Activated naive CD4-positive, alpha-beta T cell treated with anti-CD3 and anti-CD28 coated beads for 36 hours (primary cell): ENCODE measurements at places on chromosomes 2 and 18. TPM values are rescaled to one million over a fixed set of nuclear protein-coding genes. Genes with fewer than 3 reads are reported as not detected.

GRCh38 chr2:16622399-16622968, 43.1 kb downstream of the CYRIA start:
- DNase-seq: no peak

The ILKAP gene
- total RNA-seq: 46.7 TPM

DNA sequence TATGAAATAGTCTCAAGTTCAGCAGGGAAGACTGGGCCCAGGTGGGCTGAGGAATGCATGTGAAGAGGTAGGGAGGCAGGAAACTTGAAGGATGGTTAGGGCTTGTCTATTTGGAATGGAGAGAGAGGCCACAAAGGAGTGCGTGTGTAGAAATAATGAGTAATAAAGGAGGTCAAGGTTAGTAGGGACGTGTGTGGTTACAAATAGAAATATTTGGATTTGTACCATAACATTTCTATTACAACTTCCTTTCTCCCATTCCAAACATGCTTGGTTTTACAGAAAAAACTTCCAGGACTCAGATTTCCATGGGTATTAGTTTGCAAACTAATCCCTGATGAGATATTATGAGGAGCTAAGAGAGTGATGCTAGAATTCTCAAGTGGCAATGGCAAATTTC, 280.6 kb downstream of the NCKAP5 start:
- no peak for DNase-seq

GRCh38 chr2:136139631-136140030, 21.7 kb upstream of the CXCR4 start:
- DNase-seq: no peak

DNA sequence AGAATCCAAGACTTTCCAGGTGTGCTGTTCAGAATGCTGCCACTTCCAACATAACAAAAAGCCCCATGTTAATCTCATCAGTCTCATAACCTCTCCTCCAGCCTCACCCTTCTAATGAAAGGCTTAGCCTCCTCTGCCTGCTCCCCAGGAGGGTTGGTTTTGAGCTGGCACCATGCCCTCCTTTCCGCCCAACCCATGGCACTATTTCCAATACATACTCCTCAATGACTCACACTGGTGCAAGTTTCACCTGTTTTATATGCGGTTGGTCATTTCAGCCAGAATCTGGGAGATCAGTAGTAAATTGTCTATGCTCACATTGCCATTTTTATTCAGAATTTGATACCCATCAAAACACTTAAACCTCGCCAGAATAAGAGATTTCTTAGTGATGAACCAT, 157.6 kb upstream of the NRP2 start:
- DNase-seq: no peak

DNA sequence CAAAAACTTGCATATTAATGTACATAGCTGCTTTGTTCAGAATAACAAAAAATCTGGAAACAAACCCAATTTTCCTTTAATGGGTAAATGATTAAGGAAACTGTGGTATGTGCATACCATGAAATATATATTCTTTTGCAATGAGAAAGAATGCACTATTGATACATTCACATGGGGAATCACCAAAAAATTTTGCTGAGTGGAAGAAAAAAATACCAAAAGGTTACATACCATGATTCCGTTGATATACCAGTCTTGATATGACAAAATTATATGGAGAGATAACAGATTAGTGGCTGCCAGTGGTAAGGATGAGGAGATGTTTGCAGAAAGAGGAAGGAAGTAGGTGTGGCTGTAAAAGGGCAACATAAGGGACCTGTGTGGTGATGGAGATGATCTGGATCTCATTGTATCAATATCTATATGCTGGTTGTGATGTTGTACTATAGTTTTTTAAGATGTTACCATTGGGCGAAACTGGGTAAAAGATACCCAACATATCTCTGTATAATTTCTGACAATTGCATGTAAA, 54.6 kb upstream of the BCL2L11 start:
- no peak for DNase-seq

The ANKRD62 gene
- total RNA-seq: not detected

The DTYMK gene
- 93.8 TPM for total RNA-seq

DNA sequence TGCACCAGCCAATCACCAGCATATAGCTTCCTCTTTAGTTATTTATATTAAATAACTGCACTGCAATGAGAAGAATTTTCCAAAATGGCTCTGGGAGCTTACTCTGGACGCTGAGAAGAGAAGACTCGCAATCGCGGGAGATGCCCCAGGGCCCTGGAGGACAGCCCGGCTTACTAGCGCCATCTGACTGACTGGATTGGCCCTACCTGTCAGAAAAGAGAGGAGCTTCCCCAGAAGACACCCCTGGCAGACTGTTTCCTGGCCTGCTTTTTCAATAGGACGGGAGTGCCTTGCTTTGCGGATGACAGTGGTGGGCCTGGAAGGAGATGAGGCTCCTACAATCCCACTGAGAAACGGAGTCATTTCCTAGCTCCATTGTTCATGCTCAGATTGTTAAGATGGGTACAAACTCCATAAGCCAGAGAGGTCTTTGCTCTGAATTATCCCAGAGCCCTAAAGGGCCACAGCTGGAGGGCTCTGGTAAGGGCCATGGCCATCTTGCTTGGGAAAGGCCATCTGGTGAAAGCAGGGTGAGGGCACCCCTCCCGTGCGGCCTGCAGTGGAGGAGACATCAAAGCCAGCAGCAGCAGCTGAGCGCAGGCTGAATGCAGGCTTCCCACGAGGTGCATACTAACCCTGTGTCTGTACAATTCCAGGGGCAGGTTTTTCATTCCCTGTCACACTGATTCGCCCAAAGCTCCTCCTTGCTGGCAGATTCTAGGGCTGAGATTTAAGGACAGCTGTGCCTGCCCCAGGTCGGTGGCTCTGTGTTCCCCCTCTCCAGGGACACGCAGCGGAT, 92.1 kb downstream of the GALR1 start:
- no peak for DNase-seq
